Activated CD8-positive, alpha-beta memory T cell treated with anti-CD3 and anti-CD28 coated beads, Interleukin-2, amount 10 ng/mL, durations not matched to agents 7 days and 5 days (primary cell): ENCODE measurements at places on chromosomes 16 and 17. TPM values are rescaled to one million over a fixed set of nuclear protein-coding genes. Genes with fewer than 3 reads are reported as not detected.

LRRC37A gene
- total RNA-seq = 2.5 TPM

ZNF469 gene
- 0.84 TPM for total RNA-seq

C16orf96 gene
- not detected for total RNA-seq

OR2C1 gene
- total RNA-seq = not detected

GFAP gene
- not detected for total RNA-seq

CETP gene
- not detected for total RNA-seq

PMFBP1 gene
- total RNA-seq = 2.1 TPM

TRIM25 gene
- 227 TPM for total RNA-seq
